ENCODE measurements at places on chromosomes 6 and 20.

- DNase-seq, result no peak
These were observed 3.7 kb downstream of the MRPS18A start for GRCh38 chr6:43683708-43684455.

GRCh38 chr6:158037771-158038170, 56.1 kb downstream of the SYNJ2 start:
- no peak for DNase-seq

DNA sequence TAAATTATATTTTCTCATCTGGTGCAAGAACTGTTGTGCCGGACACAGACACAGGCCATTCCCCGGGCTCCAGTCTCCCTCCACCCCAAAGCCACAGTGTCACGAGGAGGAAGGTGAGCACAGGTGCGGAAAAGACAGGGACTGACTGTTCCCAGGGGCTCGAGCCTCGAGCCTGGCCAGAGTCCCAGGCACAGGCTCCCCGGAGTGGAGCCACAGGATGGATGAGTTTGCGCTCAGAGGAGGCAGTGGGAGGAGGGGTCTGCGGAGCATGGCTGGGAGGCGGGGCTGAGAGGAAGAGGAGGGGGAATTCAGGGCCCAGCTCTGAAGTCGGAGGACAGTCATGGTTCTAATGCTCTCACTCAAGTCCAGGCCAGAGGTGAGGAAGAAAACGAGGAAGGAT, 284.8 kb downstream of the SMOC2 start:
- no peak for DNase-seq

- DNase-seq, result no peak
These were observed 7.6 kb downstream of the RIPOR2 start for GRCh38 chr6:24927985-24928745.

DNA sequence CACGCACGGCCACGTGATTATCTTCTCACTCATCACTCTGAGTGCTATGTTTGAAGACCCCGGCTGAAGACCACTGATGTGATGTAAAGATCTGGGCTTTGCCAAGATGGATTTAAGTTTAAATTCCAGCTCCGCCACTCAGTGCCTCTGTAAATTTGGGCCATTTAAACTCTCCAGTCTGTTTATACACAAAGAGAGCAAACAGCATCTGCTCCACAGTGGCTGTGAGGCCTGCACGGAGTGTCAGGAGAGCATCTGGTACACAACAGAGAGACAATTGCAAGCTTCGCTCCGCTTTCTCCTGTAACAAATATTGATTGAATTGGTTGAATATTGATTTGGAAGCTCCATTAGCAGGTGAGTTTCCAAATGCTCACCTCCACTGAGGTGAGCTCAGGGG, 80.5 kb upstream of the FRMD1 start:
- DNase-seq, result no peak

- no peak for DNase-seq
These were observed 15.4 kb upstream of the PAQR8 start for GRCh38 chr6:52346503-52346902.

GRCh38 chr6:30483677-30484279, 5.5 kb upstream of the HLA-E start:
- no peak for DNase-seq

GRCh38 chr20:5918856-5919625, 31.3 kb downstream of the TRMT6 start:
- DNase-seq, result no peak

DNA sequence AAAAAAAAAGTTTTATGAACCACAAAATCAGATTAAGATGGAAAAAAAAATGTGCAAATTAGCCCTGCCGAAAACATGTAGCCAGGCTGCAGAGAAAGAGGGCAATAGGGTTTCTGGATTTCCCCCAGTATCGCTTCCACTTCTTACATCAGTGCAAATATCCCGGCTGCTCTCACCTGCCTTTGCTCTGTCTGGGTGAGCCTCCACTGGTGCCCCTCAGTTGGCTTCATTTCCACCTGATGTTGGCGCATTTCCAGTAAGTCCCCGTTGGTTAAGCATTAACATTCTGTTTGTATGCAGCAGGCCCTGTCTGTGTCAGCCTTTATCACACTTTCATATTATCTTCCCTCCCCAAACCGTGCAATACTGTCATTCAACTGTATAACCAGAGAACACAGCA, 215.1 kb downstream of the CBLN4 start:
- DNase-seq, result no peak

- no peak for DNase-seq
These were observed 40.7 kb downstream of the CDYL start for GRCh38 chr6:4816904-4817303.

All from stimulated activated CD4-positive, alpha-beta T cell treated with anti-CD3 and anti-CD28 coated beads, Interleukin-1b, Interleukin-23, amount 100 ng/mL, for 1 hour (primary cell).